ENCODE measurements at places on chromosomes 16 and 17. TPM values are rescaled to one million over a fixed set of nuclear protein-coding genes. Genes with fewer than 3 reads are reported as not detected.

NEK8 gene
- total RNA-seq, result 3.6 TPM

CCDC78 gene
- 3.4 TPM for total RNA-seq

SMIM5 gene
- total RNA-seq, result 1.0 TPM

MT1A gene
- total RNA-seq, result 30.1 TPM
